ENCODE measurements at places on chromosomes 7 and 10. TPM values are rescaled to one million over a fixed set of nuclear protein-coding genes. Genes with fewer than 3 reads are reported as not detected.

GRCh38 chr7:50281680-50282445 lies 22.7 kb upstream of the IKZF1 start:
- no peak overlapping the region for H3K4me3 ChIP-seq
- no peaks in the 10 kb centered on the region for H3K36me3 ChIP-seq
- no peaks in the 10 kb centered on the region for H3K4me1 ChIP-seq
- H3K27ac ChIP-seq, result peak overlapping the region; percentile 34

- H3K36me3 ChIP-seq, result no peaks in the 10 kb centered on the region
- no peaks in the 10 kb centered on the region for H3K27me3 ChIP-seq
- H3K27ac ChIP-seq, result no peak overlapping the region
Observed at GRCh38 chr7:4550117-4550516, 132.0 kb upstream of the FOXK1 start.

DNA sequence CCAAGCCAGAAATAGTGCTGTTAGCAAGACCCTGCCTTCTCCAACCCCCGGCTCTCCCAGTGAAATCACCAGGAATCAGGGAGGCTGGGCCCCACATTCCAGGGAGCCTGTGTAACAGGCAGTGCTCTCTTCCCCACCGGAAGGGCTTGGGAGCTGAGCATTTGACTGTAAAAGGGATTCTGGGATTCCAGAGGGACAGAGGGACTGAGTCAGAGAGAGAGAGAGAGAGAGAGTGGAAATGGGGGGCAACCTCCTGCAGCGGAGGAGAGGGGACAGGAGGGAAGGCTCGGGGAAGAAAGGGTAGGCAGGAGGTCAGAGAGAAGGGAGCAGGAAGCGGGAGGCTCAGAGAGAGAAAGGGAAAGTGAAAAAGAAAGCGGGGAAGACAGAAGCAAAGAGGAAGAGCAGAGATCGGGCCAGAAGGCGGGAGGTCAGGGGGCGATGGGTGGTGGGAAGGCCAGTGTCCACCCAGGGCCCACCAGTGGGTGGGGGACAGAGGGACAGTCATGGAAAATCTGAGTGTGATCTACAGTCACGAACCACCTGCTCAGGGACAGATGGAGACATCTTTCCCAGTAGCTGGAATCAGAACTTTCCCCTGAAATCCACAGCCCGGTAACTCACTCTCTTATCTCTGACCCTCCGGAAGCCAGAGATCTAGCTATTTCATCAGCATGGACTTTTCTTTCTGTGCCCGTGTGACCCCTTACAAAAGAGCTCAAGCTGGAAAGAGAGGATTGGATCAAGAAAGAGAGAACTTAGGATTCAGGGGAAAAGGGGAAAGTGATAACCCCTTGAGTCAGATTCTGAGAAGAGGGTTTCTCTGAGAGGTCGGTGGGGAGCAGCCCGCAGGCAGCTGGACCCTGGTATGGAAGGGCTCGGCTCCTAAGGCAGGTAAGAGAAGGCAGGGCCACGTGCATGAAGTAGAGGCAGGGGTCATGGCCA lies 4.6 kb upstream of the SERPINE1 start:
- DNase-seq, result peak; percentile 80
- H3K4me3 ChIP-seq, result peak overlapping the region; percentile 53
- peak overlapping the region; percentile 79 for H3K27ac ChIP-seq
- H3K36me3 ChIP-seq, result no peaks in the 10 kb centered on the region

DNA sequence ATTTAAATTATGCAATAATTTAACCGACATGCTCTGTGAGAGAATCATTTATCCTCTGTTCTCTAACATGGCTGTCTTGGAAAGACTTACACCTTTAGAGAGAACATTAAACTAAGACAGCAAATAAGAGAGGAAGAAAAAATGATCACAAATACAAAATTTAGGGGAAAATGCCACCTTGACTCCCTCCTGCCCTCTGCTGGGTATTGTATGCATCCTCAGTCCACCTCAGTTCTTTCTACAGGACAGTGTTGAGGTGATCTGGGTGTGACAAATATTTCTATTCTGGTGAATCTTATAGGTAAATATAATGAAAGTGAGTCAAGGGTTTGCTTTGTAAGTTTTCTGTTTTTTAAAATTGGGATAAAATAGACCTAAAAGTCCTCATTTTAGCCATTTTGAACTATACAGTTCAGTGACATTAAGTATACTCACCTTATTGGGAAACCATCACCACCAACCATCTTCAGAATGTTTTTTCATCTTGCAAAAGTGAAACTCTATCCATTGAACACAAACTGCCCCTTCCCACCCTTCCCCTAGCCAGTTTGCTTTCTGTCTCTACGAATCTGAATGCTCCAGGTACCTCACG lies 61.5 kb upstream of the ELMO1 start:
- H3K36me3 ChIP-seq, result no peaks in the 10 kb centered on the region
- H3K27ac ChIP-seq, result no peak overlapping the region

DNA sequence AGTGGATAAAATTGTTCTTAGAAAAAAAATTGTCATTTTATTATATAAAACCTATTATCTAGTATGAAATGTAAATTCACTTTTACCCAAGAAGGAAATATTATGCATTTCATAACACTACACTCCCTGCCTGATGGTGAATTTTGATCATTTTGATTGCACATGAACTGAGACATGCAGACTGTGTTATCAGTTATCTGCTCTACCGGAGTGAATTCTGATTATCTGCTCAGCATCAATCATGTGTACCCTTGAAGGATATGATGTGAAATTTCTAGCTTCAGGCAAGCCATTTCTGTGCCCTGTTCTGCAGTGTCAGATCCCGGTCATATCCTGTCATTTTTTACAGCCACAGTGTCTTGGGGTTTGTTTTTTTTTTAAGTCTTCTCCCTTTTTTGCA lies 85.0 kb upstream of the FGL2 start:
- no peak for DNase-seq
- no peak overlapping the region for H3K27ac ChIP-seq
- no peaks in the 10 kb centered on the region for H3K36me3 ChIP-seq
- H3K4me1 ChIP-seq, result peaks cover 12% of the 10 kb centered on the region

DNA sequence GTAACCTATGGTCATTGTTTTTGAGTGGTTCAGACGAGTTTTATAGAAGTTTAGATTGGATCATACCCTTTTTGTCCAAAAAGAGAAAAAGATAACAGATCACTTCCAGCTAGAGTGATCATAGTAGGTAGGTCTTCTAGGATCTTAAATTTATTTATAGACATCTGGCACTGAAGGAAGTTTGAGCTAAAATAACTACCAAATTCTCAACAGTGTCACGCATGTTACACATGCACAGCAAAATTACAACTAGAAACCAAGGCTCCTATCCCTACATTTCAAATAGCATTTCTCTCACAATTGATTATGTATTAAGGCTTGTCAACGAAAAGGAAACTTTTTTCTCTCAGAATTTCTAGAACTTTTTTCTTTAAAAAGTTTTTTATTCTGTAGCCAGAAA lies 2.3 kb downstream of the CALU start:
- H3K27ac ChIP-seq, result peak overlapping the region; percentile 13
- no peaks in the 10 kb centered on the region for H3K27me3 ChIP-seq
- no peaks in the 10 kb centered on the region for H3K36me3 ChIP-seq
- H3K4me1 ChIP-seq, result peaks cover 38% of the 10 kb centered on the region
- no peak for DNase-seq

Gene DAGLB
- total RNA-seq, result 45.0 TPM

Gene CALML5
- not detected for total RNA-seq

Gene GDF2
- total RNA-seq, result not detected

Gene BTRC
- total RNA-seq, result 17.3 TPM
